ENCODE measurements at places on chromosomes 2 and 18.

DNA sequence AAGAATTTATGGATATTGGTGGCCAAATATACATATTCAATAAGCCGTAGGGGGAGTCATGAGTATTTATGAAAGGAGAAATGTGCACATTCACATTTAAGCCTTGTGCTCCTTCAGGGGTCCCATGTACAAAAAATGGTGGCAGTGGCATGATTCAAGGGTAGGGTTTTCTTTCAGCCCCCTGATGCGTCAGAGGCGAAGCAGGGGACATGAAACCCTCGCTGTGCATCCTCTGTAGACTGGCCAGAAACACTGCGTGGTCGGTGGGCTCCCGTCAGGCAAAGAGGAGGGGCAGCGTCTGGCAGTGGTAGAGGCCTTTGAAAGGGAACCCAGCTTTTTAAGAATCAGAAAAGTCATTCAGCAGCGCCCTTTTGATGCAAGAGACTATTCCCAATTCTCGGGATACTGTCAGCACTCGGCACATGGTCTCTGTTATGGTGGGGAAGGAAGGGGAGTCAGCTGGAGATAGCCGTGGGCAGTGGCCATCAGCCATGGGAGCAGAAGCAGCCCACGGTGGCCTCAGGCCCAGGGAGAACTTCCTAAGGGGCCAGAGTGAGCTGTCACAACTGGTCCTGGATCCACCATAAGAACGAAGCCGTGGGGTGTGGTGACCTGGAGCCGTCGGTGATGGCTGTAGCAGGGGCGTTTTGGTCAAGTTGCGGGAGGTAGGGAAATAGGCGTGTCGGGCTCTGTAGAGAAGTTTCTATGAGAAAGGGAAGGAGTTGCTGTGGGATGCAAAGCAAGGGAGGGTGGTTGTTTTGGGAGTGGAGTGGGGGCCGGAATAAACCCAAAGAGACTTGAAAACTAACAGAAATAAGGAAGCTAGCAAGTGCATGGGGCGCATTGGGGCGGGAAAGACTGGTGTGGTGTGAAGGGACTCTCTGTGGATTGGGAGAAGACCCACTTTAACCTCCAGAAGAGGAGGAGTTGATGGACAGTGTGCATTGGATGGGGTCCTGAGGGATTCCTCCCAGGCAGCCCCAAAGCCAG is 95.6 kb downstream of the SH3BP4 start:
- no peaks in the 10 kb centered on the region for H3K27me3 ChIP-seq
- no peaks in the 10 kb centered on the region for H3K4me1 ChIP-seq
- H3K4me3 ChIP-seq, result no peak overlapping the region
- H3K36me3 ChIP-seq, result peaks cover 3% of the 10 kb centered on the region

DNA sequence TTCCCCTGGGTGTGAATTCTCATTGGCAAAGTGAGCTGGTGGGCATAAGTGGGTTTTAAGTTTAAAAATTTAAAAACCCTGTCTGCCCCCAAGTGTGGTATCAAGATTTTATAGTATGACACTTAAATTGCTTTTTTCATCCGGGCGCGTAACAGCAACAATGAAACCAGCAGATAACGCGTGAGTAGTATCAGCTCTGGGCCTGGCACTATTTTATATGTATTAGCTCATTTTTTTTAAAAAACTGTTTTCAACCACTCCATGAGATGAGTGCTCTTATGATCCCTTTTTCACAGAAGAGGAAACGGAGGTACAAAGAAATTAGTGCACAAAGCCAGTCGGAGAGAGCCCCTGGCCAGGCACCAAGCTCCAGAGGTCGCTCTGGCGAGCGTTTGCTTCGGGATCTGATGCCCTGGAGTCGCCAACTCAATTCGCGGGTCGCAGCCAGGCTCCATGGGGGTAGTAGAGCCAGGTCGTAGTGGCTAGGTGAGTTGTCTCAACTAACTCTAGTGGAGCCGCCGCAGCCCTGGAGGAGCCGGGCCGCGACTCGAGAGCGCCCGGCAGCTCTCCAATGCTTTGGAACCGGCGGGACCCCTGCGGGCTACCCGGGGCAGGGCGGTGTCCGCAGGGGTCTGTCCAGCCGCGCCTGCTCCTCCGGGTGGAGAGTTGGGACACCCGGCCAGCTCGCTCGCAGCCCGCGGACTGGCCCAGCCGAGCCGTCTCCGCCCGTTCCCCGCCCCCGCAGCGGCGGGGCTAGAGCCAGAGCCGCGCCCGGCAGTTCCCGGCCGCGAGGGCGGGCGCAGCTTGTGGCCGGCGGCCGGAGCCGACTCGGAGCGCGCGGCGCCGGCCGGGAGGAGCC is at the start of gene IL1R1:
Gene IL1R1, plus strand, starts transcription at position 777 of the 859 bp plus-strand sequence. CDS start 14,979 bp downstream, outside the sequence.
- H3K27ac ChIP-seq, result no peak within 1 kb of the TSS
- H3K4me1 ChIP-seq, result no peaks in the 10 kb centered on the region
- H3K36me3 ChIP-seq, result no peaks in the 10 kb centered on the region
- no peak for DNase-seq

GRCh38 chr2:32683520-32684086 is 55.8 kb downstream of the TTC27 start:
- no peak overlapping the region for H3K4me3 ChIP-seq
- H3K36me3 ChIP-seq, result no peaks in the 10 kb centered on the region
- no peak for DNase-seq
- H3K27ac ChIP-seq, result no peak overlapping the region
- H3K27me3 ChIP-seq, result no peaks in the 10 kb centered on the region

DNA sequence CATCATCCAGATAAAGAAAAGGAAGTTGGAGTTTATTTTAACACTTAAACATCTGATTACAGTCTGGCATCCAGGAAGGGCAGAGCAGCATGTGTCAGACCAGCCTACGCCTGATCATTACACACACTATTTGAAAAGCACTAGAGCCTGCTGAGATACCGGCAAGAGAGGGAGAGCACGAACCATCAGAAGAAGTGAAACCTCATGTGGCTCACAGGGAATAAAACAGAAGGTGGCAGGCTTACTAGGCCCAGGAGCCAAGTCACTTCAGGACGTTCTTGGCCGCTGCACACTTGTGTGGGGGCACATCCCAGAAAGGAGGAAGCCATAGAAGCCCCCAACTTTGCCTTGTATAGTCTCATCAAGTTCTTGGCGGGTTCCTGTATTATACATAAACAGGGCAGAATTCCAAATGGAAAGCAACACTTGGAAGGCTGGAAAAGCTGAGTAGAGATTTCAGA is 105.5 kb downstream of the UGGT1 start:
- H3K4me3 ChIP-seq, result no peak overlapping the region
- no peaks in the 10 kb centered on the region for H3K4me1 ChIP-seq
- no peak for DNase-seq
- H3K36me3 ChIP-seq, result no peaks in the 10 kb centered on the region
- no peaks in the 10 kb centered on the region for H3K27me3 ChIP-seq
- H3K27ac ChIP-seq, result no peak overlapping the region

DNA sequence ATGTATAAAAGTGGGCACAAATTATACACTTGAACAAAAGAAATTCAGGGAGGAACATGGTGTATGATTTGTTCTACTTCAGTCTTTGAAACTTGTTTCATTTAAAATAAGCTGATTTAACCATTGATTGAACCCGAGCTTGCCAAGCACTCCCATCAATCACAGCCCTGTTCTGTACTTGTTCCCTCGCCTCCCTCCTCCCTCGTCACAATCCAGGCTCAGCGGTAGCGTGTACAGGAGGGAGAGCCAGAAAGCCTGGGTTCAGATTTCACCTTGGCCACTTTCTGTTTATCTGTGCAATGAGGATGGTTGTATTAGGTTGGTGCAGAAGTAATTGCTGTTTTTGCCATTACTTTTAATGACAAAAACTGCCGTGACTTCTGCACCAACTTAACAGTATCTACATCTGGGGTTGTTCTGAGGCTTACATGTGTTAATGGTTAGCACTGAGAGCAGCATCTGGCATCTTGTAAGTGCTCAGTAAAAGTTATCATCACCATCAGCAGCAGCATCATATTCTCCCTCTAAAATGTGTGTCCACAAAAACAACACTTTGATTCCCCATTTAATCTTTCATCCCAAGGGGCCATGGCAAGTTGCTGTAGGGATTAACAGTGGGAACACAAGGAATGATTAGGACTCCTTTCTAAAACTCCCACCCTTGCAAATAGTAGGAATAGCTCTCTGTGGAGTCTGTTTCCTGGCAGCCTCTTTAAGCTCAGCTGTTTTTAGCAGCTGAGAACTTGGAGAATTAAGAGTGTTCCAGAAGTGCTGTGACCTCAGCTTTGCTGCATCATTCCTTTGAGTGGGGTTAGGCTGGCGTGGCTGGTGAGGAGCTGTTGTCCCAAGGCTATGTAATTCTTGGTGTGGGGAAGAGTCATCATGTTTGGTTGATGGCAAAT is 4.7 kb downstream of the DPYSL5 start:
- H3K27ac ChIP-seq, result no peak overlapping the region
- DNase-seq, result no peak
- H3K4me1 ChIP-seq, result no peaks in the 10 kb centered on the region
- no peaks in the 10 kb centered on the region for H3K36me3 ChIP-seq
- no peak overlapping the region for H3K4me3 ChIP-seq
- H3K27me3 ChIP-seq, result peaks cover 32% of the 10 kb centered on the region

GRCh38 chr2:40719414-40719813 is 267.5 kb upstream of the SLC8A1 start:
- no peaks in the 10 kb centered on the region for H3K36me3 ChIP-seq
- no peak overlapping the region for H3K27ac ChIP-seq
- H3K4me1 ChIP-seq, result no peaks in the 10 kb centered on the region
- H3K27me3 ChIP-seq, result no peaks in the 10 kb centered on the region
- H3K4me3 ChIP-seq, result no peak overlapping the region
- no peak for DNase-seq

DNA sequence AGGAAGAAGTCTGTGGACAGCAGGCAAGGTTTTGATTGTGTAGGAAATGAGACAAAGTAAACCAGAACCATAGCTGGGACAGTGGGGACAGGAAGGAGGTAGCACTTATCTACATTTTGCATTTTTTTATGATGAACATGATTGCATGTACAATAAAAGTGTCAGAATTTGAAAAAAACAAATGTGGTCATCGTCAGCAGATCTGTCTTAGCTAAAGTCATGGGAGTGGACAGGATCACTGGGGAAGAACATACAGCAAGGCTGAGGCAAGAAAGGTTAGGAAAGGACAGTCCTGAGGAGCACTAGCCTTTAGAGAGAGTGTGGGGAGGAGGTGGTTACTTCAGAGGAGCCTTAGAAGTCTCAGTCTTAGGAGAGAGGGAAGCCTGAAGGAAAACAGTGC is 35.1 kb upstream of the SLC14A2 start:
- no peaks in the 10 kb centered on the region for H3K36me3 ChIP-seq
- no peak for DNase-seq
- H3K27me3 ChIP-seq, result no peaks in the 10 kb centered on the region
- H3K27ac ChIP-seq, result no peak overlapping the region
- H3K4me1 ChIP-seq, result 0 out of 2 replicates have a peak, but pooled peaks cover 2% of the 10 kb centered on the region

DNA sequence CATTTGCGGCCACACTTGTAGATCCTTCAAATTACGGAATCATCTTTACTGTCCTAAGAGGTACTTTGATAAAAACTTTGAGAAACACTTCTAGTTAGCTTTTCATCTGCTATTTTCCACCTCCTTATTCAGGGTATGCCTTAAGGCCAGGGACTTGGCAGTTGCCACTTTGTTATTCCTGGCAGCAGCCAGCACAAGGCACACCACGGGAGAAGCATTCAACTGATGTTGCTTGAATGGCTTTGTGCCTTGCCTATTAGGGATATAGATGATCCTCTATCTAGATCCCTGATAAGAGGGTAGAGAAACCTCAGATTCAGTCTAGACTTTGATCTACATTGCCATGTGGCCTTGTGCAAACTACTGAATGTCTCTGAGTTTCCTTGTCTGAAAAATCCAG is 70.3 kb upstream of the EPHA4 start:
- no peaks in the 10 kb centered on the region for H3K27me3 ChIP-seq
- DNase-seq, result no peak
- H3K27ac ChIP-seq, result no peak overlapping the region
- no peaks in the 10 kb centered on the region for H3K36me3 ChIP-seq
- H3K4me3 ChIP-seq, result no peak overlapping the region

- no peak for DNase-seq
- peaks cover 12% of the 10 kb centered on the region for H3K4me1 ChIP-seq
- H3K27ac ChIP-seq, result no peak overlapping the region
- H3K4me3 ChIP-seq, result no peak overlapping the region
Measured at GRCh38 chr2:96872591-96873349, 2.9 kb upstream of the SEMA4C start.

GRCh38 chr2:168796583-168797285 is 5.7 kb upstream of the NOSTRIN start:
- H3K27me3 ChIP-seq, result no peaks in the 10 kb centered on the region
- no peak for DNase-seq
- peaks cover 4% of the 10 kb centered on the region for H3K4me1 ChIP-seq
- no peak overlapping the region for H3K27ac ChIP-seq
- H3K4me3 ChIP-seq, result no peak overlapping the region
- H3K36me3 ChIP-seq, result no peaks in the 10 kb centered on the region

DNA sequence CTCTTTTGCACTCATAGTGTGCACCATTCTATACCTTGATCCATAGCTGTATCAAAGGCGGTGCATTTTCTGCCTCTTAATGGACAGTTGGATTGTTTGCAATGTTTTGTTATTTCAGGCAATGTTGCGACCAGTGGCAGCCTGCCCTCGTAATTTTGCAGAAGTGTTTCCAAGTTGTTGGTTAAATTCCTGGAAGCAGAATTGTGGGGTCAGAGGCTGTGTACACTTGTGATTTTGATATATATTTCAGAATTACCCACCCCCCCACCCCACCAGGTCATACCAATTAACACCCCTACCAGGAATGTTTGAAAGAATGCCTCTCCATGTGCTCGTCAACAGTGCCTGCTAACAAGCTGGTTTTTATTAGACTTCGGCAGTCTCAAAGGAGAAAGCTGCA is 32.4 kb upstream of the IL1R1 start:
- no peaks in the 10 kb centered on the region for H3K4me1 ChIP-seq
- H3K4me3 ChIP-seq, result no peak overlapping the region
- no peak for DNase-seq
- H3K36me3 ChIP-seq, result no peaks in the 10 kb centered on the region

DNA sequence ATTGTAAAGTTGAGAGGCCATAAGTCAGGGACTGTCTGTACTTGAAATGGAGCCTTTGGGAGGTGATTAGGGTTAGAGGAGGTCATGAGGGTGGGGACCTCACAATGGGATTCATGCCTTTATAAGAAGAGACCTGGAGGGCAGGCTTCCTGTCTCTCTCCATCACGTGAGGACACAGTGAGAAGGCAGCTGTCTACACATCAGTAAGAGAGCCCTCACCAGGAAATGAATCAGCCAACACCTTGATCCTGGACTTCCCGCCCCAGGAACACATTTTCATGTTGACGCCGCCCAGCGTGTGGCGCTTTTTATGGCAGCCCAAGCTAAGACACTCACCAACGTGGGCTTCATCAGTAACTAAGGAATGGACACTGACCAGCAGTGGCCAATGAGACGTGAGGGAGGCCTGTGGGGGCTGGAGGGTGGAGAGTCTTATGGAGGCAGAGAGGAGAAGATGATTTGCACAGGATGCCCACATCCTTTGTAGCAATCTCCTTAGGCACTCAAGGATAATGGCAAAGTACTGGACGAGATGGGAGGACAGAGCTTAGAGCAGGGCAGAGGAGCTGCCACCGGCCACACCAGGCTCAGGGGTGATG is 162.7 kb downstream of the EIPR1 start:
- H3K4me3 ChIP-seq, result no peak overlapping the region
- peaks cover 3% of the 10 kb centered on the region for H3K4me1 ChIP-seq
- no peaks in the 10 kb centered on the region for H3K27me3 ChIP-seq
- H3K36me3 ChIP-seq, result no peaks in the 10 kb centered on the region
- no peak overlapping the region for H3K27ac ChIP-seq

- DNase-seq, result no peak
- H3K4me1 ChIP-seq, result no peaks in the 10 kb centered on the region
- H3K27ac ChIP-seq, result no peak overlapping the region
- no peaks in the 10 kb centered on the region for H3K36me3 ChIP-seq
- no peaks in the 10 kb centered on the region for H3K27me3 ChIP-seq
Measured at GRCh38 chr2:177263451-177264208, 897 bp downstream of the NFE2L2 start.

All from iPS DF 6.9 (cell line).